ENCODE measurements at places on chromosomes 6 and 20.

DNA sequence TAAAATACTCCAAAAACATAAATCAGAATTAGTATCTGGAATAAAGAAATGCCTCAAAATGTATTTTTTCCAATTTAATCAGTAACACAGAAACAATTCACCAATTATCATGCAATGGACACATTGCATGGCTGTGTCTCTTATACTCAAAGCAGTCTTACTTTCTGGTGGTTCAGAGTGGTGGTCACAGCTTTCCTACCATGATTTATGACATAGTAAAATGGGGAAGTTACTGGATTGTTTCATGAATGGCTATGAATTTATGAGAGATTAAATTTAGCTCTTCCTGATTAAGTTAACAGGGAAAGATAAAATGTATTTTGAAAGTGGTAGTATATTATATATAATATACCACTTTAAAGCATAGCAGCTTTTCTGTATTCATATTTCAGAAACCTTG, 331.5 kb upstream of the MAP3K7 start:
- no peak for DNase-seq

- DNase-seq: no peak
Observed at GRCh38 chr6:136547336-136547735, 2.9 kb downstream of the MAP7 start.

- DNase-seq: no peak
Observed at GRCh38 chr20:32063695-32064094, 11.7 kb downstream of the HCK start.

- no peak for DNase-seq
Observed at GRCh38 chr20:15446373-15446772, 1109.0 kb upstream of the FLRT3 start.

DNA sequence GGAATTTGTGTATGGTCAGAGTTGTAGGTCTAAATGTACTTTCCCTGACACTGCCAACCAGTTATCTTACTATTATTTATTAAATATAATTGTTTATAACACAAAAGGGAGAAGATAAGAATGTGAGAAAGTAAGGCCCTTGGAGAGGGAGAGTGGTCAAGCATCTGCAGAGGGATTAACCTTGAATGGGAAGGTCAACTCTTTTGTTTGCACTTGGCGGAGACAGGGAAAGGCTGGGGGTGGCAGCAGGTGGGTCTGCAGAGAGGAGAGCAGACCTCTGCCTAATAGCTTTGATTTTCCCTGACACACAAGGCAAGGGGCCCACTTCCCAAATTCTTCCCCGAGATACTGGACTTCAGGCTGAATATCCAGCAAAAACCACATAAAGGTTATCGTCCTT, 4.2 kb downstream of the LRP11 start:
- no peak for DNase-seq

- DNase-seq: no peak
Observed at GRCh38 chr6:358847-359246, 32.7 kb upstream of the IRF4 start.

DNA sequence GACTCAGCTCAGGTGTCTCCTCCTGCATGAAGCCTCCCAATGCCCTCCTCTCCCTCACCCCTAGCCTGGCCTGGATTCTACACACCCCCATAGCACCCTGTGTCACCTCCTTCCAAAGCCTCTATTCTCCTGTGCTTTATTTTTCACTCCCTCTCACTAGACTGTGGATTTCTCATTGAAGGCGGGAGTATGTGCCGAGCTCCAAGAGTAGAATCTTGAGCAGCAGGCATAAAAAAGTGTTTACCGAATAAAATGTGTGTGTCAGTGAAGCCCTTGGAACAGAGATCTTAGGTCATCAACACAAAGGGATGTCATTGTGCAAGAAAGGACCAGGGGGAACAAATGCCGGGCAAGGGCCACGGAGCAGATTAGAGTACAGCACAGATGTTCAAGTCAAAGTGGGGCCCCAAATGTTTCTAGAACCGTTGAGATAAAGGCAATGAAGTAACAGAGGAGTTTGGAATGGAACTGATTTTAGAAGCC, 106.1 kb upstream of the TMEM170B start:
- DNase-seq: no peak

- no peak for DNase-seq
Observed at GRCh38 chr20:41142245-41142644, 4.9 kb downstream of the PLCG1 start.

- no peak for DNase-seq
Observed at GRCh38 chr20:43983904-43984361, 69.3 kb downstream of the TOX2 start.

Data from stimulated activated CD8-positive, alpha-beta memory T cell treated with anti-CD3 and anti-CD28 coated beads, Interleukin-4, amount 100 ng/mL, for 1 hour (primary cell).